Activated T-cell treated with anti-CD3 and anti-CD28 coated beads for 24 hours (primary cell): ENCODE measurements at places on chromosomes 3 and 15.
A peak's percentile ranks its signal among the peaks of the same experiment; 100 is the strongest.

GRCh38 chr3:177190756-177191681 lies 6.3 kb downstream of the TBL1XR1 start:
- no peak for DNase-seq

- DNase-seq: no peak
Observed at GRCh38 chr3:26588931-26589330, 33.6 kb upstream of the LRRC3B start.

DNA sequence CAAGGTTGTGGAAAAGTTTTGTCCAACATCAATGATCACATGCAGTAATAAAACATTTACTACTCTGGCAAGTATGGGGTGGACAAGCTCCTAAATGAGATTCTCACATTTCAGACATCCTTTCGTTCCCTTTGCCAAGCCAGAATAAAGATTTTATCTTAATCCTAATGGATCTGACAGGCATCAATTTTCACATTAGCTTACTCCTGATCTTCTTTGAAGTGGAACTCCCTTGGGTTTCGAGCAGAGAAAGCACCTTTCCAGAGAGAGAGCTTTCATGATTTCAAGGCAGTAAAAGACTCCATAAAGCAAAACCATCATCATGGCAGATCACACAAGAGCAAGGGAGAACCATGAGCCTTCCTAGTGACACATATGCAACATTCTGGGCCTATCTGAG lies 27.3 kb upstream of the EID1 start:
- DNase-seq: no peak

DNA sequence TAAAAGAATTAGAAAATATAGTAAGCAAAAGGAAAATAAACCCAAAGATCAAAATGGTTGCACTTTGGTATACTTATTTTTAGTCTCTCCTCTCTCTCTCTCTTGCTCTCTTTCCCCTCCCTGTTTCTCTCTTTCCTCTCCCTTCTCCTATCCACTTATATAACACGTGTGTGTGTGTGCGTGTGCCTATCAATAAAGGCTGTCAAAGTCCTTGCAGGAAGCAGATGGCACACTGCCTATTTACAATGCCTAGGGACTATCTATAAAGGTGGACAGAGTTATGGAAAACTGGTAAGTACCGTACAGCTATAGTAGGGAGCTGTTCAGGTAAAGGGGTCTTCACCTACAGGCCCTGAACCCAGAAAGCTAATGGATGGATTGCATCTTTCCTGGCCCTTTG lies 161.6 kb downstream of the SQOR start:
- no peak for DNase-seq

GRCh38 chr3:154904328-154904727 lies 175.8 kb upstream of the MME start:
- DNase-seq: no peak

DNA sequence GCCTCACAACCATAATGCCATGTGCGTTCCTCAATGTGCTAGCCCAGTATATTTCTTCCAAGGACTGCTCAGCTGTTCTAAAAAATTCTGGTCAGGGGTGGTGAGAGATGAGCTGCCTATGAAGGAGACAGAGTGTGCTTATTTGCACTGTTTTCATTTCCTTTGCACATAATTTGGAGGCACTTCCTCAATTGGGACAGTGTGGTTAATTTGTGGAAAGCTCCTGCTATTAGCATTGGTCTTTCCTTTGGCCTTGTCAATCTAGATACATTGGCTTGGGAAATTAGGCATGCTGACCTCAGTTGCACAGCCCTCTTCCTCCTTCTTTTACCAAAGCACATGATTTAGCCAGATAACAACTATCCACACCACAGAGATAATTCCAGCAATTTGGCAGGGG lies 9.4 kb downstream of the FAM81A start:
- no peak for DNase-seq

DNA sequence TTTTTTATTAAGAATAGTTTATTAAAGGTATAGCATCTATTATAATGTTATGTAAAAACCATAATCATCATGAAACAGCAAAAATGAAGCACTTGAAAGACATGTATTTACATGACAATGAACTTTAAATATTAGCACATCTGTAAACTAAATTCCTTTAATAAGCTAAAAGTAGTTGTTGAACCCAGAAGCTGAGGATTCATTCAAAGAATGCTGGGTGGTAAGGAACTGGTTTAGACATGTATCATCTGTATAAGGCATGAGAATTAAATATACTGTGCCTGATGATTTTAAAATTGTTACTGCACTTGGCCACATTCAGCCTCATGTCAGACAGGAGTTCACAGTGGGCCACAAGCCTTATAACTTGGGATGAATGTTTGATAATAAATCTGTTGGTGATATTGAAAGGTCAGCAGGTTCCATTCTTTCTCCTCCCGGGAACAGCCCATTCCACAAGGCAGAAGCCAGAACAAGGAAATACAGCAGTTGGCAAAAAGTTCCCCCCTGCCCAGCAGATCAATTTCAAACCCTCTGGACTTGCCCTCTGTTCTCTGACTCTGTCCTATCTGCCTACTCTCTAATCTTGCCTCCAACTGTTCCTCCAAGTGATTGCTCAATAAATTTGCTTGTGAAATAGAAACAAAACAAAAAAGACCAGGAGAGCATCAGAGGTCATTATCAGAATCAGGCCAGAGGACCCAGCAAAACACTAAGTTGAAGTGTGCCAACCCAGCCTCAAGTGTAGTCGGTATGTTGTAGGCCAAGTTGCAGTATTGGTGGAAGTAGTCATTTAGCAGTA lies 49.8 kb upstream of the TEX264 start:
- no peak for DNase-seq

GRCh38 chr3:30354972-30355371 lies 251.4 kb upstream of the TGFBR2 start:
- DNase-seq: no peak

- no peak for DNase-seq
Observed at GRCh38 chr3:4398941-4399245, 68.2 kb downstream of the SUMF1 start.

GRCh38 chr3:178313716-178314115 lies 222.5 kb upstream of the KCNMB2 start:
- DNase-seq: no peak

GRCh38 chr3:60424942-60425341 lies 826.3 kb downstream of the FHIT start:
- no peak for DNase-seq

DNA sequence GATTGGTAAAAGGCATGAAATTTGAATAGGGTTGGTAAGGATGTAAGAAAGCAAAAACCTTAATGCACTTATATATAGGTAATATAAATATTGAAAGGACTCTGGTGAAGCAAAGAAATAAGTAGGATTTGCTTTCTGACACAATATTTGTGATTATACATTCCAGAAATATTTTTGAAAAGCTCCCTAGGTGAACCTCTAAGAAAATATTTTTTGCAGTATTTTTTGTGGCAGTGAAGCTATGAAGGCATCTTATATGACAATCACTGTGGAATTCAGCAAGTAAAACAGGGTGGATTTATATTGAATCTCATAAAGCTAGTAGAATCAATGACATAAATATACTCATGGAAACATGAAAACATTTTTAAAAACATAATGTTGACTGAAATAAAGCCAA lies 119.6 kb upstream of the EPHA3 start:
- DNase-seq: no peak

DNA sequence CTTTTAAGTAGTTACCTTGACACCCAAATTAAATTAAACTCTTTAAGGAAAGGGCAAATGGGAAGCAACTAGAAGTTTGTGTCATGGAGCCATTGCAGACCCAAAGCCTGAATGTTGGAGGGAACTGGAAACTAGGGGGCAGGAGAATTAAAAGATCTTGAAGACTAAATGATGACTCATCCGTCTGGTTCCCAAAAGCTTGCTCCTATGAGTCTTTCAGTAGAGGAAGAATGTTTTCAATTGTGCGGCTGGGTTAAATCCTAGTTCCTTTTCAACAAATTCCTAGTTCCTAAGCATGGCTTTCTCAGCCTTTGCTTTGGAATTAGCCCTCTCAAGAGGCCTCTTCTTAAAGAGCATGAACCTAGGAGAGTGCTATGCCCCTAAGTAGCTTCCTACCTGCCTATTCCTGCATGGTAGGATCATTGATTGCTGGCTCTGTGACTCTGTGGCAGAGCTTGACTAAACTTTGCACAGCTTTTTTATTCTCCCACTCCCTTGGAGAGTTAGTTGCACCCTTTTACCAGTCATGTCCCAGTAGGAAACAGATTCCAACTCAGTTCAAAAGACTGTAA lies 17.7 kb downstream of the CLEC3B start:
- DNase-seq: no peak

- DNase-seq: no peak
Observed at GRCh38 chr3:194711913-194712312, 26.2 kb downstream of the FAM43A start.

DNA sequence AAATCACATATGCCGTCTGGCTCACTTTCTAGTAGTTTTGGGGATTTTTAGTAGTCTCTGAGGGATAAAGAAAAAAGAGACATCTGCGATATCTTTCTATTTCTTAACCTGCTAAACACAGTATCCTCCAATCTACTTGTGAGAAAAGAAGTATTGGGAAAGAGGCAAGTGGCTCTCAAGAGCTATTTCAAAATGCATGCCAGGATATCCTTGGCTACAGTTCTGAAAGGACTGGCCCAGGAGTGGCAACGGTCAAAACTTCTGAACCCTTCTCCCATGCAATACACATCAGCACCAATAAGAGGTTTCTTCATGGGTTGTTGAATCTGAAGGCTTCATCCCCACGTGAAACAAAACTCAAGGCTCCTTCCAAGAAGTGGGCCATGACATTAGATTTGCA lies 204.0 kb upstream of the WNT5A start:
- DNase-seq: no peak

DNA sequence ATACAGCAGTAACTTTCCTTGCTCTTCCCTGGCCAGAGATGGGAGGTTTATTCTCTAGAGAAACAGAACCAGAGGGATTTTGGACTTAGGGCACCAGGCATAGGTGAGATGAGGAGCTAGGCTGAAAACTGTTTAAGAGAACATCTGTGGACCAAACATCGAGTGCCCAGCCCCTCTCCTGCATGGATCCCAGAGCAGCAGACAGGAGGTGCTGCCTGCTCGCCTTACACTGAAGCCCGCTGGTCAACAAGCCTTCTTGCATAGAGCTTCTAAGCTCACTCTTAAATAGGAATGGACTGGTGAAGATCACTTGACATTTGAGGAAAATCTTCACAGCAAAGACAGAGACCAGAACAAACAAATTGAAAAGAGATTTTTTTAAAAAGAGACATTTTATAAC lies 41.2 kb downstream of the PARP15 start:
- no peak for DNase-seq

DNA sequence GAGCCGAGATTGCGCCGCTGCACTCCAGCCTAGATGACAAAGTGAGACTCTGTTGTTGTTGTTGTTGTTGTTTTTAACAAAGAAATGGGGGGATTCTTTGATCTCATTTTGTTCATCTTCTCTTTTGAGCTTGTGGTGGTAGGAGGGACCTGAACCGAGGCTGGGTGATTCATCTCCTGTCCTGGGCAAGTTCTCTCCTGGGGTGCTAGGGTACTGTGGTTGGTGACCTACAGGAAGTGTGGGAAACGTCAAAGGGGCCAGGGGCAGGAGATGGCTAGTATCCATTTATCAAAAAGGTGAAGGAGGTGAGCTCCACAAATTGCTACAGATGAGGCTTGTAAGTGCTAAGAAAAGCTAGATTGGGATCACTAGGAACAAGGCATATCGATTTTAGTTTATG lies 14.3 kb downstream of the PPCDC start:
- DNase-seq: no peak

DNA sequence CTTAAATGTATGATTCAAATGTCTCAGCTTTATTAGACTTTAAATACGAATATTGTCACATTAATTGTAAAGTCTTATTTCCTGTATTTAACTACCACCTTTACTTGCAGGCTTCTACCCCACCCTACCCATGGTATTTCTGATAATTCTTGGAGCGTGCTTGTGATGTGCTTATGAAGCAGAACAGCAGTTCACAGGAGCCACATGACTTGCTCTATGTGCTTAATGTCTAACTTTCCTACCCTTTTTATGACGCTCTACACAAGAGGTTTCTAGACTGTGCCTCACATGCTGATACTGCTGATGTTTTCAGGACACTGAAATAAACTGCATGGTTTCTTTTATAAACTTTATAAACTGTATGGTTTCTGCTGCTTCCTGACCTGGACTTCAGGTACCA lies 553.5 kb upstream of the CCDC54 start:
- DNase-seq: no peak

- DNase-seq: no peak
Observed at GRCh38 chr3:189799366-189799765, 168.2 kb downstream of the TP63 start.

GRCh38 chr15:90836296-90836871 lies 32.0 kb upstream of the FURIN start:
- DNase-seq: no peak

- no peak for DNase-seq
Observed at GRCh38 chr3:152622811-152623167, 212.1 kb upstream of the P2RY1 start.

DNA sequence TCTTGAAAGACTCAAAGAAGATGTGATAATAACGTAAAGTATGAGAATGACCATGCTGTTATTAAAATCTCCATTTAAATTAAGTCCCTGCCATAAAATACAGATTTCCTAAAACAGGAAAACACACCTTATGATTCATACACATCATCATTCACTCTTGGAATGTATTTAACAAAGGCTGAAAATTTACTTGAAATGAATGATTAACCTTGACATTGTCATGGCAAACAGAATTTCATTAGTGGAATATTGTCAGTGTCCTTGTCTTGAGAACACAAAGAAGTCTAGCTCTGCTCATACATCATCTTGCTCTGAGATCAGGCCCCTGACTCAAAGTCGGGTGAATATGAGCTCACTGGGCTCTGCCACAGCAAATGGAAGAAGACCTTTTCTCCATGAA lies 313.9 kb downstream of the FGF12 start:
- DNase-seq: no peak

- peak; percentile 20 for DNase-seq
Observed at GRCh38 chr3:45659661-45660566, 29.3 kb upstream of the SACM1L start.

DNA sequence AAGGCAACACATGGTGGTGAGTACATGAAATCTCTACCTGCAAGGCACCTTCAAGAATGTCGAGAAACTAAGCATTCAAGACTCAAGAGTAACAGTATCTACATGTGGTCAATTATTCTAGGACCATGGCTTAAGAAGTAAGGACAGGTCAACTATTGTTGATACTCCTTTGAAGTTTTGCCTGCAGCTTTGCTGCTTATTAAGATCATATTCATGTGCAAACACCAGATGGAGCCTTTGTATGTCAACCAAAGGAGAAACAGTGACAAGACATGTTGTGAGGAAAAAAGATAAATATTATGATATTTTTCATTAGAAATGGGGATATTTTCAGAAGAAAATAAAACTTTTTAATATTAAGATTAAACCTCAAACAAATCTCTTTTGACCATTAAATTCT lies 52.3 kb upstream of the FGF7 start:
- no peak for DNase-seq
